ENCODE measurements at places on chromosomes 7 and 10.

- DNase-seq = no peak
Observed at GRCh38 chr10:99557044-99557443, 24.3 kb downstream of the NKX2-3 start.

DNA sequence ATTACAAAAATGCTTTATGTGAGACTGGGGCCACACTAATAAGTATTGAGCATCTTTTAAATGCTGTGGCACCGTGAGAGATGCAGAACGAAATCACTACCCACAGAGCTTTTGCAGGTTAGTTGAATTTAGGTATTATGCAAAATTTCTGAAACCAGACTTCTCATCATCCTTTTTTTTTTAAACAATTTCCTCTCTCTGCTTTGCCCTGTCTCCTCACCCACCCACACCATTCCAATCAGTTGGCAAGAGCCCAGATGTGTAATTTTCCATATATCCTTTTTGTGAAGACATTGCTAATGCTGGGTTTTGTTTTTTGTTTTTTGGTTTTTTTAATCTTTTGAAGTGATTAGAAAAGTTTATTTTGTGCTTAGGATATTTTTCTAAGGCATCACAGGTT lies 1.1 kb downstream of the YAE1 start:
- no peak for DNase-seq

- DNase-seq = no peak
Observed at GRCh38 chr10:105925045-105925785, 1239.3 kb downstream of the SORCS1 start.

DNA sequence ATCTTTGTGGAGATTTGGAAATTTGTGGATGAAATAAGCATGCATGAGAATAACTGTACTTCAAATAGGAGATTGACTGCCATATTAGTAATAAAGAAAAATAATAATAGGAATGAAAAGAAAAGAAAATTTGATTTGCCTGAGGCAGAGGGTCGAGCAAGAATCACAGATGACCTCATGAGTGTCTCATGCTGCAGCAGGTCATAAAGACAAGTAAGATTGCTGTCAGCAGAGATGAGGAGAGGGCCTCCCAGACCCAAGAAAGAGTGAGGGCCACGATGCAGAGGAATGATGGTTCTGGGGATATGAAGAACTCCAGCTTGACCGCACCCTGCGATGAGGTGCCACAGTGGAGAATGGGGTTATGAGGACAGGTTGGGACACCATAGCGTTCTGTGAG lies 39.2 kb downstream of the TOMM7 start:
- no peak for DNase-seq

GRCh38 chr7:351256-351655 lies 61.3 kb downstream of the FOXL3 start:
- DNase-seq = no peak

GRCh38 chr10:1034758-1035157 lies 9.1 kb upstream of the IDI2 start:
- no peak for DNase-seq
